Stimulated activated CD8-positive, alpha-beta memory T cell treated with anti-CD3 and anti-CD28 coated beads, Interleukin-15, amount 100 ng/mL, for 48 hours (primary cell): ENCODE measurements at places on chromosomes 1 and 21.

DNA sequence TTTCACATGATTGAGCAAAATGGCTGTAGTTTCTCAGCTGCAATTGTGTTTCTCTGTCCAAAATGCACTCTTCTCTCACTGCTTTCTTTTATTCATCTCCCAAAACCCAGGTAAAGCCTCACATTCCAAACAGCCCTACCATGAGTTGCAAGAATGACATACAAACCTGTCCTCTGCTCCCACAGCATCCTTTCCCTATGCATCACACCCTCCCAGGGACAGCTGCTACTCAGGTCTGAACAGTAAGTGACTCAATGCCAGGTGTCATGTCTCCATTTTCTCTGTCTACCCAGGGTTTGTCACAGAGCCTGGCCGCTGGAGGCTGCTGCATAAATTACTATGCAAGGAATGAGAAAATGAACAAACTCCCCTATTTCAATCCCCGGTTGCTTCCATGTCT, 118.5 kb downstream of the PLD5 start:
- DNase-seq = no peak

GRCh38 chr1:66464802-66465201, 69.2 kb upstream of the SGIP1 start:
- DNase-seq = no peak

DNA sequence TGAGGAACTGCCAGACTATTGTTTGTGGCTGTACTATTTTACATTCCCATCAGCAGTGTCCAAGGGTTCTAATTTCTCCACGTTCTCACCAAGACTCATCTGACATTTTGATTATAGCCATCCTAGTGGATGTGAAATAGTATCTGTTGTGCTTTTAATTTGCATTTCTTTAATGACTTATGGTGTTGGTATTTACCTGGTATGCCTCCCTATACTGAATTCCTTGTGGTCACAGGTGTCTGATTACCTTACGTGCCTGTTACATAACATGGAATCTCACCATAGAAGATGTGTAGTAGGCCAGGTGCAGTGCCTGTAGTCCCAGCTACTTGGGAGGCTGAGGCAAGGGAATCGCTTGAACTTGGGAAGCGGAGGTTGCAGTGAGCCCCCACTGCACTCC, 13.5 kb downstream of the ZYG11A start:
- no peak for DNase-seq

DNA sequence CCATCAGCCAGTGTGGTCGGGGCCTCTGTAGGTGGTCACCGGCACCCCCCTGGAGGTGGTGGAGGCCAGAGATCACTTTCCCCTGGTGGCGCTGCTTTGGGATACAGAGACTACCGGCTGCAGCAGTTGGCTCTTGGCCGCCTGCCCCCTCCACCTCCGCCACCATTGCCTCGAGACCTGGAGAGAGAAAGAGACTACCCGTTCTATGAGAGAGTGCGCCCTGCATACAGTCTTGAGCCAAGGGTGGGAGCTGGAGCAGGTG, 961 bp downstream of the RBM15 start:
- no peak for DNase-seq

GRCh38 chr1:60102267-60103061, 28.9 kb upstream of the C1orf87 start:
- DNase-seq = no peak

- DNase-seq = no peak
These were observed 104.3 kb downstream of the EDEM3 start for GRCh38 chr1:184650177-184650866.
